ENCODE measurements at places on chromosomes 2 and 18.

DNA sequence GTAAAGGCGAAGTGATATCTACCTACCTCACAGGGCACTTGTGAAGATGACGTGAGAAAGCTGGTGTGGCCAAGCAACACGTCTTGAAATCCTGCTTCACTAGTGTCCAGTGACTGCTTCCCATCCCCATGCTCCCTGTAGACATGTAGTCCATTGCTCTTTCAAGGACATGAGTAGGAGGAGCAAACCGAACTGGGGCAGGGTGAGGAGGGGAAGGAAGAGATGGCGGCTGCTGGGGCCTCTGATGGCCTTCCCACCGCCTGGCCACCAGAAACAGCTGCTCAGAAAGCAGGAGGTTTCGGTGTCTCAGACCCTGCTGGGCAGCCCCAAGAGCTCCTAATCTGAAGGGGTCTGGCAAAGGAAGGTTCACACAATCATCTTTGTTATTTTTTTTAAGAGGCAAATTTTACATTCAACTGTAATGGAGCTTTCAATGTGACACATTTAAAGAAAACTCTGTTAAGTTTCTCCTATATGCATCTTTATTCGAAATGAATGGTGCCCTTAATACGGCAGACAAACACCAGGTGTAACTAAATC, 14.7 kb downstream of the CPLX4 start:
- no peak for DNase-seq

GRCh38 chr18:49988101-49988500, 174.8 kb upstream of the ACAA2 start:
- no peak for DNase-seq

DNA sequence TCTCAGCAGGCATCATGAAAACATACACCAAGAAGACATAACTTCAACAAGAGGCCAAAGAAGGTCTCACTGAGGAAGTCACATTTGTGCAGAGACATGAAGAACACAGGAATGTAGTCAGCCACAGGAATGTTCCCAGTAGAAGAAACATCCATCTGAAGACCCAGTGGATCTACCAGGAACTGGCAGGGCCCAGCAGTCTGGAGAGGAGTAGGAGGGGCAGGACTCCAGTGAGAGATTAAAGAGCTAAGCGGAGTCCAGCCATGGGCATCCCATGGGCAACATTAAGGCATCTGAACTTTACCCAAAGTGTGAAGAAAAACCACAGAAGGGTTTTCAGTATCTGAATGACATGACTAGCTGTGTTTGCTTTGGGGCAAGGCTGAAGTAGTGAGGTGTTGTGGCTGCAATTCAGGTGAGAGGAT, 103.1 kb downstream of the UPP2 start:
- peak; percentile 33 for DNase-seq

DNA sequence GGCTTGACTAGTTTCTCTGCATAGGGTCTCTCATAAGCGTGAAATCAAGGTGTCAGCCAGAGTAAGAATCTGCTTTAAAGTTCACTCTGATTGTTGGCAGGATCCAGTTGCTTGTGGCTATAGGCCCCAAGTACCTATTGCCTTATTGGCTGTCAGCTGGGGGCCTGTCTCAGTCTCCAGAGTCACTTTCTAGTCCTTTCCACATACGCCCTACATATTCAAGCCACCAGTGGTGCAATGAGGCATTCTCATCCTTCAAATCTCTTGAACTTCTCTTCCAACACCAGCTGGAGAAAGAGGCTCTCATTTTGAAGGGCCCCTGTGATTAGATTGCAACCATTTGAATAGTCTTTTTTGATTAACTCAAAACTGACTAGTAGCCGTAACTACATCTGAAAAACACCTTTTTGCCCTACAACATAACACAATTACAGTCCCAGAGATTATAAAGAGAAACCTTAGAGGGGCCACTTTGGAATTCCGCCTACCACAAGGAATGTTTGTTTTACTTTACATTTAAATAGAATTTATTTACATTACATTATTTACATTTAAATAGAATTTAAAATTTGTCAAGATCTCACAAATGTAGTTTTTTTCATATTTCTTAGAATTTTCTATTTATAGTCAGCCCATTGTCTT, 520.1 kb downstream of the DSC3 start:
- DNase-seq = no peak

GRCh38 chr2:110819711-110820110, 87.3 kb downstream of the ACOXL start:
- no peak for DNase-seq

- DNase-seq = peak; percentile 64
These were observed 1.6 kb downstream of the ABCA12 start for GRCh38 chr2:215136669-215137328.

- peak; percentile 78 for DNase-seq
These were observed 50.0 kb downstream of the TMEM163 start for GRCh38 chr2:134668821-134669220.

Data from M059J (cell line).